ENCODE measurements at places on chromosomes 3 and 15.

- DNase-seq = peak; percentile 83
Measured at GRCh38 chr3:16550676-16551341, 37.3 kb upstream of the RFTN1 start.

DNA sequence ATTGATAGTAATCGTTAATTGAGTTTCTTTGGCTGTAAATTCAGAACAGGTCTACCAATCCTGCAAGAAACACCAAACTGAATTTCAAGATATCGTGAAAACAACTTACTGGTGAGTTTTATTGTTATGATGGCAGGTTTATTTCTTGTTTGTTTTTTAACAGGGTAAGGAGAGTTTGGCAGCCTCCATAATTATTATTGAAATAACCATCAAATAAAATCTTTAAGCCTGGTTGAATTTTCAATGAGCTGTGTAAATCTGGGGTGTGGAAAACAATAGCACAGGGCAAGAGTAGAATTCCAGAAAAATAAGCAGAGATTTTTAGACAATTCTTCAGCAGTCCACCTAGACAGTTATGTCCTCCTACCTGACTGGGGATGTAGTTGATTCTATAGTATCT, 196.5 kb downstream of the MECOM start:
- no peak for DNase-seq

DNA sequence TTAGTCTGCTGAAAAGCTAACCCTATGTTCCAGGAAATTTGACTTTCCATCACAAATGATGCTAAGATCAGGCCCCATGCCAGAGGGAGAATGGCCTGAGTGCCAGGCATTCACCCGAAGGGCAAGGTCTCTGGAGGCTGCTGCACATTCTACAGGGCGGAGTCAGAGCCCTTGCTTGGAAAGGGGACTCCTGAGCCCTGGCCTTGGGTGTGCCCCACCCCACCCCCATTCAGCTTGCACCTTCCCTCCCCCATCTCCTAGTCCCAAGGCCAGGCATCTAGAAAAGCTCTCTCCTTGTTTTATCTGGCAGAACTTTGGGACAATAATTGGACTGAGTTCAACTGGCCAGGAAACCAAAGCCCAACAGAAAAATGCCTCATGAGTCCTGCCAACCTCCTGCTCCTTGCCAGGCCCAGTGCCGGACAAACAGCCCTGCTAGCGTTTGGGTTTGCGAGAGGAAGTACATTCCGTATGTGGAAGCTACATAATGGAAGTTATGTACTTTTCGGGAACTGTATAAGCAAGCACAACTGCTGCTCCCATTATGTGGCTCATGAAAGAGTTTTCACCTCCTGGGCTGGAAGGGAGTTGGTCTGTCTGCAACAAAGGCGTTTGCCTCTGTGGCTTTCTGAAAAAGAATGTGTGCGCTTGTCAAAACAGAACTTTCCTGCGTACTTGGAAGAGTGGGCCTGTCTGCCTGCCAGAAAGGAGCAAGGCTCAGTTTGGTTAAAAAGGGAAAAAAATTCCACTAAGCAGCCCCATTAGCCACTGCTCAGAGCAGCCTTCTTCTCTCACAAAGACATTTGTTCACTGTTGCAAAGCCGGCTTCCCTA, 321.5 kb upstream of the CTNNB1 start:
- no peak for DNase-seq

DNA sequence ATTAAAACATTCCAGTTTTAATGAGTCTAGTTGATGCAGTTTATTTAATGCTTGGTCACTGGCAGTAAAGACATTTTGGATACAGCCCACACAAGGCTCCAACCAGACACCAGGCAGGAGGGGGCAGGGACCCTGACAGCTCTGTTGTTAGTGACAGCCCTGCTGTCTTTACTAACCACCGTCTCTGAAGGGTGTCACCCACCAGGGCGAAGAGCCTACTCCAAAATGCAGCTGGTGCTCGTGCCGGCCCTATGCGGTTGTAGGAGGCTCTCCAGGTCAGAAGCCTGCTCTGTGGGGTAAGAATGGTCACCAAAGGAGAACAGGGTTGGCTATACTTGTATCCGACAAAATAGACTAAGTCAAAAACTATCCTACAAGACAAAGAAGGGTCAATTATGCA, 132.2 kb downstream of the ATP10A start:
- DNase-seq = no peak

GRCh38 chr3:52490939-52491526, 4.1 kb upstream of the STAB1 start:
- peak; percentile 90 for DNase-seq

DNA sequence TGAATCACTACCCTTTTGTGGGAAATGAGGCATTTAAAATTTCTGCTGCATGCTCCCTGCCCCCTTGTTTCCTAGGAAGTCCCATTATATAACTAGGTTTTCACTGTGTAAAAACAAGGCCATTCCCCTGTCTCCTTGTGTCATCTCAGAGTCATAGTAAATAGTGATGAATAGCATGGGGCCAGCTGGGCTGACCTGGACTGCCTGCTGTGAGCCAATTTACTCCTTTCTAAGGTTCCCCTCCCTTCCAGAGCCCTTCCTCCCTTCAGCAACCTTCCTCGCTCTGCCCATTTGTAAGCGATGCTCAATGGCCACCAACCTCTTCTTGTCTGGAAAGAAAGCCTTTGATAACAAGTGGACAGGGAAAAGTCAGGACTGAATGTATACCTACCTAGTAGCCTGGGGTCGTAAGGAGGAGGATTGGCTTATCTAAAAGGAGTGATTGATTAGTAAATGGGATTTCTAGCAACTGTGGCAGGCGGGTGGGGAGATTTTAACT, 11.7 kb downstream of the ITGA11 start:
- no peak for DNase-seq

DNA sequence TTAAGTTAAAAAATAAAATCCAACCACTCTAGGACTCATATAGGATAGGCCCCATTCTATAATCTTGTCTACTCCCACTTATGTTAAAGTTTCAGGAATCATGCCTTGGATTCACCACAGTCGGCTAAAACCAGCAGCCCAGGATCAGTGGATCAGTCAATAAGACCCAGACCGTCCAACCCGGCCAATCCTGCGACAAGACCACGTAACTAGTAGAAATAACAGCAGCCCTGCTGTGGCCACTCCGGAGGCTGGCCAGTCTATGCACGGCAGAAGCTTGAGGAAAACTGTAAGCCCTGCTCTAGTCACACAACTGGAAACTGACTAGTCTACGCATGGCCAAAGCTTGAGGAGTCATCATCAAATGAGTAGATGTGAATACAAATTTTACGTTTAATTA, 12.8 kb upstream of the SLC9C1 start:
- DNase-seq = no peak

GRCh38 chr15:95454403-95455262, 875.9 kb upstream of the NR2F2 start:
- no peak for DNase-seq

Data from Kasumi-1 (cell line).